8988T (cell line): ENCODE measurements at places on chromosomes 3 and 15.

DNA sequence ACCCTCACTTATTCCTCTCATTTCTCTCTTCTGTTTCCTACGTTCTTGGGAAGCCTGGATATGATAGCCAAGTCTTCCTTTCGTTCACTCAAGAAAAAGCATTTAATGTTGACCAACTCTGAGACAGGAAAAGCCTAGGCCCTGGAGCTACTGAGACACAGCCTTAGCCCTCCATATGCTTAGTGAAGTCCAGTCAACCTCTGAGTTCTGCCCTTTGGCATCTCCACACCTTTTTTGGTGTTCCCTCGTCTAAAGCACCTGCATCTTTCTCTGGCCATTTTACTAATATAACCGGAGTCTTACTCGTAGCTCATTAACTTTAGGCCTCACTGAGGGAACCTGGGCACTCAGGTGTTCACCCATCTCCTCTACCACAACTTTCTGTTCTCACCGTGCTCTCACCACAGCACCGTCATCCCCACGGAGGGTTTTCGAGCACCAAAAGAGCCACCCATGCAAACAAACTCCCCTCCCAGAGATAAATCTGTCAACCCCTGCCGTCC, 632 bp downstream of the MTHFS start:
- DNase-seq = no peak

DNA sequence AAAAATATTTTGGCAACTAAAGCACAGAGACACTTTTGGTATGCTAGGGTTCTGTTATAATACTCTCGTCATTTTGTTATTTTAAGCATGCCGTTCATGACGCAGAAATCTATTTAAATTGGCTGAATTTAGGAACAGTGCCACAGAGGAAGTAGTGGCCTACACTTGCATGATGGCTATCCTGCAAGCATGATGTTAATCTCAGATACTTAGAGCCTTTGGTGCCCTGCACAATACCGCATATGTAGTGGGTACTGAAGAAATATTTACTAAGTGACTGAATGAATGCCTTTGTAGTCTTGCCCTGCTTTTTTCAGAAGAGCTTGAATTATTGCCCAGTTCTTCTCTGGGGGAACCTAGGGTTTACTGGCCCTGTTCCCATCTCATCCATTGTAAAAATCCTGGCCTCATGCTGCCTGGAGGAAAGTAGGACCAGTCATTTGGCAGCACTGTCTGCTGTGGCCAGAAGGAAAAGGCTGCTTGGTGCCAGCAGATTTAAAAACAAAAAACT, 79.0 kb downstream of the SERPINI1 start:
- DNase-seq = no peak

DNA sequence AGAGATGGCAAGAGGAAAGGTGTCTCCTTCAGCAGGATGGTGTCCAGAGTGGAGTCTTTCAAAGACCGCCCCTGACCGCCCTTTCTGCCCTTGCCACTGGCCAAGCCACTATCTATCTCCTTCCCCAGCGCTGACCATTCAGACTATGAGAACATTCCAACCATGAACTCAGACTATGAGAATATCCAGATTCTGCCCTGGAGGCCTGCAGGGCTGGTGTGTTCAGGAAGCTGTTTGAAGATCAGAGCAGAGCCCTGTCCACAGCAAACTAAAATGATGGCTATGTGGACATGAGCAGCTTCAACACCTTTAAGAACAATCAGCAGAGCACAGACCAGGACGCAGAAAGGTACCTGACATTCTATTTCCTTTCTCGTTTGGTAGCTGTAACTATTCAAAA, 57.3 kb upstream of the WNT7A start:
- DNase-seq = no peak

DNA sequence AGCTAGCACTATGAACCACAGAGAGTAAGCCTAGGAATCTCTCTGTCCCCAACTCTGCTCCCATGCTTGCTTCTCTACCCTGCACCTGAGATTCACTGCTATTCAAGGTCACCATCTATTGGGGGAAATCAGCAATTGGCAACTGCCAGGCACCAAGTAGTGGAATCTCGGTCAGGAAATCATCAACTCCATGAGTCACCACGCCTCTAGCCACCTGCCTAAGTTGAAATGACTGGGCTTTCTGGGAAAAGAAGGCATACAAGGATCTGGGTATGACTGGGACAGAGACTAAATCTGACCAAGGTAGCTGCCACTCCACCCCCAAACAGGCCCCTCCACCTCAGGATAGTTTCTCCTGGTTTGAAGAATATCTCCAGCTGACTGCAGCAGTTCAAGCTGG, 464.1 kb upstream of the CBLB start:
- DNase-seq = no peak

DNA sequence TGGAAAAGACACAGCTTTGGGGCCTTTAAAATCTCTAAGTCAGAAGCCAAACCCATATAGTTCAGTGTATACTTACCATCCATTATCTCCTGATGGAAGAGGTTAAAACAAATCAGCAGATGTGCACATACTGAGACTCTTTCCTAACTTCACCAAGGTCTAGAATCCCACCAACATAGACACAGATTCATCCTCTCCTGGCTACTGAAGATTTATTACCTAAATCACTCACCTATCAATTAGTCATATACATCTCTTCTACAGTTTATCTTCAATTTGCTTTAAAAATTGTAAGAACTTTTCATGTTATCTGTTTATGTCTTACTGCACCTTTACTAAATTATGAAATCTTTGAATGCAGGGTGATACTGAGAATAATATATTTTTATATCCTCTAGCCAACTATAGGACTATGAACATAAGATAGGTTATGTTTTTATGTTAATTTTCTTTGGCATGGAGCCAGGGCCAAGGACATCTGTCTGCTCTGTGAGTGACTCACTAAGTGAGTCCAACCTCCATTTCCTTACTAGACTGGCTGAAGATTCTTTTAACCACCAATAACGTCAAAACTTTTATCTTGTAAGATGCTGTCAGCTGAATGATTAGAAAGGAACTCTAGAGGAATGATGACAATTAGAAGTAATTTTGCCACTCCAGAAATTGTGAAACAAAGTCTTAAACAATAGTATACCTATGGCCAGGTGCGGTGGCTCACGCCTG, 397.6 kb downstream of the FOXP1 start:
- DNase-seq = no peak

GRCh38 chr3:115852278-115852677, 229.0 kb downstream of the GAP43 start:
- DNase-seq = no peak

DNA sequence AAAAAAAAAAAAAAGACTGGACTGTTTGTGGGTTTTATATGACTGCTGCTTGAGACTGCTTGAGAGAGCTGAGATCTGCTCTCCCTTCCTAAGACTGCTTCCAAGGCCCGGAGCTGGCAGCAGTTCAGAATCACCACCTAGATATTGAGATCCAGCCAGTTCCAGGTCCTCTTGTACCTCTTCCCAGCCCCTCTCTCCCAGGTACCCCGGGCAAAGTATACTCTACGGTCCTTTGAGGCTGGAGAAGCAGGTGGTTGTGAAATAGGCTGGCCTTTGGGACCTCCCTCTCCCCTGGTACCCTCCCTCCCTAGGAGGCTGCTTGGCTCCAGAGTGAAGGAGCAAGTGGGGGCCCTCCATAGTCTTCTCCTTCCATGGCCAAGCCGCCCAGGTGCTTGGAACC, 12.6 kb upstream of the BAHD1 start:
- DNase-seq = no peak

DNA sequence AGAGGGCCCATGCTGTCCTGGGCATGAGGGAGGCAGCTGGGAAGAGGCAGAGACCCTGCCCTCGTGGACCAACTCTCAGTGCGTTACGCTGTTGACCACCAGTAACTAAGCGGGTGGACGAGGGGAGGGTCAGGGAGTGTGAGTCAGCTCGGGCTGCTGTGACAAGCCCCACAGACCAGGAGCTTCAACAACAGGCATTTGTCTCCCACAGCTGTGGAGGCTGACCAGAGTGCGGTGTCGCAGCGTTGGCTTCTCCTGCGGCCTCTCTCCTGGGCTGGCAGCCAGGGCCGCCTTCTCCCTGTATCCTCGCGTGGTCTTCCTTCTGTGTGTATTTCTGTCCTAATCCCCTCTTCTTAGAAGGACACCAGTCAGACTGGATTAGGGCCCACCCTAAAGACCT, 13.0 kb downstream of the EFCC1 start:
- no peak for DNase-seq

GRCh38 chr15:68792901-68793766, 27.6 kb downstream of the ANP32A start:
- DNase-seq = no peak

DNA sequence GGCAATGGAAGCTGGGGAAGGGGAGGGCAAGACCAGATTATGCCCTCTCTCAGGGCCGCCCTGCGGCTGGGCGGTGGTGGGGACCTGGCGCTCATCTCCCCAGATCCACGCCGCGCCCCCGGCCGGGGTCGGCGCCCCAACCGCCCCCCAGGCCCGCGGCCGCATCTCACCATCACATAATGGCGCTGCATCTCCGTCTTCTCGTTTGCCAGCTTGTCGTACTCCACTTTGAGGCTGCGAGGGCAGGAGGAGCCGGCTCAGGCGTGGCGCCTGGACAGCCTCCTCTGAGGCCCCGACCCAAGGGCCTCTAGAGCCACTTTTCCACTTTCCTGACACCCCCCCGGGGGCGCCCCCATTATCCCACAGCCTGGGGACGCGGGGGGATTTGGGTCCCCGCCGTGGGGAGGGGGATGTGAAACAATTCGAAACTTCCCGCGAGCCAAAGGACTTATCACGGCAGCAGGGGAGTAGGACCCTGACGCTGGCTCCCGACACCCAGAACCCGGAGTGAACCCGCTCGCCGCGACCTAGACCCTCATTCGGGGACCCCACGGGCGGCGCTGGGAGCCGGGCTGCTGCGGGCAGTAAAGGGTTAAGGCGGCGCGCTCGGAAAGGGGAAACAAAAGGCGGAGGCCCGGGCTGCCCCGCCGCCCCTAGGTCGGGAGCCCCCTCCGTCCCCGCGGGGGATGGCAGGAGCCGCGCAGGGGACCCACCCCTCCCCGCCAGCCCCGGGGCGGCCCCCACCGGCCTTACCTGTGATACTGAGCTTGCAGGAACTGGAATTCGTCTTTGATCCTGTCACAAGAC, 2.1 kb downstream of the TLE3 start:
- DNase-seq = no peak

- no peak for DNase-seq
Measured at GRCh38 chr3:60746695-60747416, 504.4 kb downstream of the FHIT start.

DNA sequence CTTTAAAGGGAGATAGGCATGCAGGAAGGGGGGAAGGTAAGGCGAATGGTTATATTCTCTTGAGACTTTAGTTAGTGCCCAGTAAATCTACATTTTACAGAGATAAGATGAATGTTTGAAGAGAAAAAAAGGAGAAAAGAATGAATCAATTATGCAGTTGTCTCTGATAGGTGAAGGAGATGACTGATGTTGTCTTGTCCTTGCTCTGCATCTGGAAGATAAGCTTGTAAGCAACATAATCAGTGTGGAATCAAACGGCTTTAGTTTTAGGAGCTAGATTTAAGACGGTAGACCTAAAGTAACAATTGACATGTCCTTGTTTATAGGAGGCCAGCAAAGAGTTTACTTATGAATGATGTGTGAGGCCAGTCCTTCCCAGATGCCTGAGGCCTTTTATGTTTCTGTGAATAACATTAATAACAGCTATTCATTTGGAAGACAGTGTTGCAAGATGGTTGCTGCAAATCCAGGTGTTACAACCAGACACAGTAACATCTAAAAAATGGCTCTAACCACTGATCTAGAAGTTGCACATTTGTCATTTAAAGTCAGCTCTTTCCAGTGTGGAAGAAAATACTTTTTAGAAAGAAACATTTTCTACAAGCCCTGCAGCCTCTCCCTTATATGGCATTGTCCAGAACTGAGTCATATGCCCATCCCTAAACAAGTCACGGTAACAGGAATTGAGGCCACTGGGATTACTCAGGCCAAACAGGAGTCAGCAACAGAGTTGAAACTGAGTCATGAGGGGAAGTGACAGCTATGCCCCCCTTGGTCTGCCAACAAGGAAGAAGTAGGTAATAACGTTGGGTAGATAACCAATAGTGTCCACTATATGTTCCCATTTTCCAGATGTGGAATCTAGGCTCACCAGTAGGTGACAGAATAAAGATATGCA, 77.5 kb upstream of the FBN1 start:
- no peak for DNase-seq

- DNase-seq = no peak
Measured at GRCh38 chr15:66959875-66960274, 105.5 kb upstream of the SMAD3 start.

DNA sequence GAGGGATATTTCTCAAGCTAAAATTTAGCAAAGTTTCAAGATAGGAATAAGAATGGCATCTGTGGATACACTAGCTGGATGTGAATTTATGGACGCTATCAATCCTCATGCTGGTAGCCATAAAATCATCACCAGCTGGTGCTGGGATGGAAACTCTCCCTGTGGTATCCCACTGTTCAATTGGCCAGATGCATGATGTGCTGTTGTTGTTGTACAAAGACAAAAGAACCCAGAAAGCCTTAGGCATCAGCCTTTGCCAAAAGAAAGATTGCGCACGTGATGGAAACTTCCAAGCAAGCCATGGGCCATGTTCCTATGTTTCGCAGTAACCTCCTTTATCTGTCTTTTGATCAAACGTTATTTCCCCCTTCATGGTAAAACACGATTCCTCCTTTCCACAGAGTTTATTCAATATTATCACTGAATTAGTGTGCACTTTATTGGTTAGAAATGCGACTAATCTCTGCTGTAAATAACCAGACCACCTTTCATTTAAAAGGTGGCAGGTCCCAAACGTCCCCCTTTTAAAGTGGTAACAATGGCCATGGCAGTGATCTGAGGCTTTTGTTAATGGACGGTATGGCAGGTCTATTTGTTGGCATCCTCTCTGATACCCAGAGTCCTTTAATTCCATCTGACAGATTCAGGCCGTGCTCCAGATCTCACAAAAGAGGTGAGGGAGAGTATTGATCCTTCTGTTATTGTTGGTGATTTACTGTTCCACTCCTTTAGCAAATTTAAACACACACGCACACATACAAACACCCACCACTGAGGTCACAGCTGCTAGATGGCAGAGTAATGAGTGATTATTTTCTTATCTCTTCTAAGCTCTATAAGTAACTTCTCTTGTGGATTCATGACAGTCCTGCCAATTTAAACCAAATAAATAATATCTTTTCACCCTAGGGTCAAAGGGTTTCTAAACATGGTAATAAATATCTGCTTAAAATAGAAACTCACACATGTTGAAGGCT, 291.2 kb upstream of the KCNMB2 start:
- DNase-seq = no peak

DNA sequence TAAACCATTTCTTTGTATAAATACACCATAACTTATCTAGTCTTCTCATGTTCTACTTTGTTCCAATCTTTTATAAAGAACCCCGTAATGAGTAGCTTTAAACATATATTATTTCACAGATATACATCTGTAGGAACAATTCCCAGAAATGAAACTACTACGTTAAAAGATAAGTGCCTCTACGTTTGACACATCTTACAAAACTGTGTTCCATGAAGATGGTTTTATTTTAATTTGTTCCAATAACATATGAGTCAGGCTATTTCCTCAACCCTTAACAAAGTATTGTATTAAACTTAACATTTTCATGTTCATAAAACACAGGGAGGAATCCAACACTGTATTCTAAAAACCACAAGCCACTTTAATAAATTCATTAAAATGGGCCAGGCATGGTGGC, 52.9 kb downstream of the TRPM7 start:
- no peak for DNase-seq

- DNase-seq = no peak
Measured at GRCh38 chr3:129954514-129954913, 20.0 kb upstream of the TRH start.

GRCh38 chr15:26893351-26894065, 26.6 kb downstream of the GABRA5 start:
- no peak for DNase-seq

- no peak for DNase-seq
Measured at GRCh38 chr3:171399842-171400241, 60.4 kb downstream of the TNIK start.

GRCh38 chr15:70318594-70319465, 221.1 kb upstream of the TLE3 start:
- DNase-seq = no peak
